ENCODE measurements at places on chromosomes 3 and 15. TPM values are rescaled to one million over a fixed set of nuclear protein-coding genes. Genes with fewer than 3 reads are reported as not detected.

CILP gene
- total RNA-seq = not detected

C3orf85 gene
- not detected for total RNA-seq

DNA sequence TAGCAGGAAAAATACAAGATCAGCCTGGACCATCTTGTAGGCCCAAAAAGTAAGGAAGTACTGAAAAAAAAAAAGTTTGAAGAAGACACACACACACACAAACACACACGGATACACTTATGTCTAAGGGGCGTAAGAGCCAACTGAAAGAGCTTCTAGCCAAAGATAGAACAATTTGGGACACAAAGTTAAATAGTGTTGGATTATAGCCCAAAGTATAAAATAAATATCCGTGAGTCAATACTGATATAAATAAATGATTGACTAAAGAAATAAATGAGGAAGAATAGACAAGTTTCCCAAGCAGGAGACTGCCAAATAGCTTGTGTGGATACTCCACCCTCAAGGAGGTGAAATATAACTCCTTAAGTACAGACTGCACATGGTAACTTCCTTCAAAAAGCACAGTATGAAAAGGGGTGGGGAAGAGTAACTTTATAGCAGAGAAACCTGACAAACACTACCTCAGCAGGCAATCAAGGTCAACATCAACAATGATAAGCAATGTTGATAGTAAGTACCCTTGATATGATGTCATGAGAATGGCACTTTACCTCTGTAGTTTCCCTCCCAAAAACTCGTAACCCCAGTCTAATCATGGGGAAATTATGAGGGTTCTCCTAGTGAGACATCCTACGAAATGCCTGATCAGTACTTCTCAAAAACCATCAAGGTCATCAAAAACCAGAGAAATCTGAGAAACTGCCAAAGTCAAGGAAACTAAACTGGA, 187.3 kb upstream of the ATP11B start:
- DNase-seq = no peak

- no peak for DNase-seq
Observed at GRCh38 chr15:81595752-81596151, 221.7 kb upstream of the TMC3 start.

Measured in lung microvascular endothelial cell (primary cell).